ENCODE measurements at places on chromosomes 2 and 18.

DNA sequence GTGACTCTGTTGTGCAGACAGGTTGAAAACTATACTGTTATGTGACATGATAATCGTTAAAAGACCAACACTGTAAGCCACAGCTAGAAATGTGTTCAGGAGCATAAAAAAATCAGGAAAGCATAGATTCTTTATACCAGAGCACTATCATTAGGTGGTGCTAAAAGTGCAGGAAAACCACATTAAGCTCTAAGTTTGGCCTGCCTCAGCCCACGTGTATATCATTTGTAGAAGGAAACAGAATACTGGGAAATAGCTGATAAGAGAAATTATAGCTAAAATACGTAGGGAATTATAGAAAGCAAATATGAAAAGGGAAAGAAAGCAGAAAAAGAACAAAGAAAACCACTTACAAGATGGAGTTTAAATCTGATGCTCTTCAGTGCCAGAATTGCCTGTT is 26.5 kb upstream of the C2orf74 start:
- DNase-seq = no peak

GRCh38 chr2:197827618-197828017 is 23.2 kb downstream of the PLCL1 start:
- DNase-seq = no peak

- DNase-seq = no peak
Measured at GRCh38 chr18:1048032-1048431, 143.4 kb downstream of the ADCYAP1 start.

- no peak for DNase-seq
Measured at GRCh38 chr2:112923237-112923966, 12.4 kb downstream of the IL37 start.

DNA sequence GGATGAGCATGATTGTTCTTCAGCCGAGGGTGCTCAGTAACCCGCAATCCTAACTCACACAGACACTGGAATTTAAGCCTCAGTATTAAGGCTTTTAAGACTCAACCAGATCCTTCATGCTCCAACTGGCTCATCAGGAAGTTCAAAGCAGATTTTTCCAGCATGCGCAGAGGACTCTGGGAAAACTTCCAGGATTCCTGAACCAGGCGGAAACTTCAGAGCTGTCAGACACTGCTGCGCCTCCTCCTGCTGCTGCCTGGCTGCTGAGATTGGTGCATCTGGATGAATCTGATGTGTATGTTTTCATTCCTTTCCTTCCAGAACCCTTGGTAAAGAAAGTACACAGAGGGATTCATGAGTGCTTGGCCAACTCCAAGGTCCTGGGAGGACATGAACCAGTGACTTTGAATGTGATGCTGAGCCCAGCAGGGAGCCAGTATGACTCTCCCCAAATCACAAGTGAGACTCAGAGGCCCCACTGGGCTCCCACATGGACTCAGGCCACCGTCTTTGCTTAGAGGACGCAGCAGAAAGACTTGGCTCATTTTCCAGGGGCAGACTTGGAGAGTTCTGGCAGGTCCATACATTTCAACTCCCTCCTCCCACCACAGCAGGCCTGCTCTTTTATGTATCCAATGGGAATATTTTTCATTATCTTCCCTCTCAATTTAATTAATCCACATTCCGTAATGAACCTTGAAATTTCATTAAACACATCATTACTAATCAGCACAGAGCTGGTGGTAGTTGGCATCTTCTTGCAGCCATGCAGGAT is 143.5 kb upstream of the HDAC4 start:
- no peak for DNase-seq

- DNase-seq = no peak
Measured at GRCh38 chr2:10469301-10469700, 21.2 kb upstream of the ODC1 start.
